HCT116 (cell line): ENCODE measurements at places on chromosomes 4 and X. TPM values are rescaled to one million over a fixed set of nuclear protein-coding genes. Genes with fewer than 3 reads are reported as not detected.

The PAK3 gene
- total RNA-seq, result not detected

The TMEM255A gene
- not detected for total RNA-seq

The COX7B2 gene
- total RNA-seq, result not detected

DNA sequence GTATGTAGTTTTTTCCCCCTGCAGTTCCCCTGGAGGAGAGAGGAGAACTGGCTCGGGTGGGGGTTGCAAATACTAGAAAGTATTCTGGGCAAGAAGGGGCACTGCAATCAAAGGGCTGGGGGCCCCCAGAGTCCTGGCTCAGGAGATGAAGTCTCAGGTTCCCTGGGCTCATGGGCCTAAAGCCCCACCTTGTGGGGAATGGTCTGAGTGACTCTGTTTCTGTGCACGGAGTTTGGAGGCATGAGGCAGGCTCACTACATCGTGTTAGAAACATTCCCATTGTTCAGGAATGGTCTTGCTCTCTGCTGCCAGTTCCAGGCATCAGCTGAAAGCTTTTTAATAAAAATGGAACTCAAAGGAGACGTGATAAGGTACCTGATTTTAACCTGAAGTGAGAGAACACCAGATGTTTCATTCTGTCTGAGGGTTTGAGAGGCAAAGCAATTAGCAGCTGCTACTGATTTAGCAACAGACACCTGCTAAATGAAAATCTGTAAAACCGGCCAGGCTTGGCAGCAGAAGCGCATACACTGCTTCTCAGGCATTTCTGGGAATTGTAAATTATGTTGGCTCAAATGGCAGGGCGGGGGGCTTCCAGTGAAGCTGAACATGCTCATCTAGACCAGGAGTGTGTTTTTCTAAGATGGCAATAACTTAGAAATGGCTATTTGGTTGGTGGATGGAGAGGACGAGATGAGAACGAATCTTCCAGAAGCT lies 122.7 kb downstream of the TMEM164 start:
- no peaks in the 10 kb centered on the region for H3K27me3 ChIP-seq
- H3K36me3 ChIP-seq, result no peaks in the 10 kb centered on the region
- H3K27ac ChIP-seq, result no peak overlapping the region
- no peaks in the 10 kb centered on the region for H3K4me1 ChIP-seq
- H3K4me3 ChIP-seq, result no peak overlapping the region
- no peak for DNase-seq

- no peak overlapping the region for H3K27ac ChIP-seq
- H3K36me3 ChIP-seq, result no peaks in the 10 kb centered on the region
- no peak overlapping the region for H3K4me3 ChIP-seq
Observed at GRCh38 chr4:159446266-159446976, 343.5 kb downstream of the RAPGEF2 start.

DNA sequence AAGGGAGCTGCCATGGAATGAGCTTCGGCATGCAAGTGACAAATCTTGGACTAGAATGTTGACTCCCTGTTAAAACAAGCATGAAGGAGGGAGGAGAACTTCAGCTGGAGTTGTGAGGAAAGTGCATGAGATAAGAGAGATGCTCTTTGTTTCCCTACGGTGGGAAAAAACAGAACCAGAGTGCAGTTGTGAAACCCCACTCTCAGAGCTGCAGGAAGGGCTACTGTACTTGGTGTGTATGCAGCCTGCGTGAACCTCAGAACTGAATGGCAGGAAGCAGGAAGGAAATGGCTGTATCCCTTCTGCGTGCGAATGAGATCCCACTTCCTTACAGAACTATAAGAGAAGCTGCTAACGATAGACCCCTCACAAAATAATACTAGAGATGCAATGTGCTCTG lies 57.2 kb downstream of the EGF start:
- H3K4me3 ChIP-seq, result no peak overlapping the region
- no peak for DNase-seq
- H3K27me3 ChIP-seq, result no peaks in the 10 kb centered on the region
- no peaks in the 10 kb centered on the region for H3K36me3 ChIP-seq
